NCI-H774 (cell line): ENCODE measurements at places on chromosomes 3 and 15.

GRCh38 chr3:8663177-8664061 lies 18.8 kb upstream of the SSUH2 start:
- DNase-seq, result peak; percentile 32

DNA sequence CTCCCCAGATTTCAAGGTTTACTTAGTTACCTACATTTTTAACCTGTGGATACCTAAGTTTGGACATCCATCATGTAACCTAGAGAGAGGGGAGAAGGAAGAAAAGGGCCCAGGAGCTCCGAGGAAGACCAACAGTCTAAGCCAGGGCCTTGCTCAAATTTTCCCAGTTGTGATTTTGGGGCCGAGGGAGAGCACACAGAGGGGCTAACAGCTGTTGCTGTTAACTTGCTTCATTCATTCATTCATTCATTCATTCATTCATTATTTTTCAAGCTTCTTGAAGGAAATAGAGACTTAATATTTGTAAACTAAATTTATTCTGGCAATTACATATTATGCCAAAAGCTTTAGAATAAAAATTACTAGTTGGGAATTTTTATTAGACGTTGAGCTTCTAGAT lies 22.9 kb downstream of the SYNM start:
- DNase-seq, result no peak

DNA sequence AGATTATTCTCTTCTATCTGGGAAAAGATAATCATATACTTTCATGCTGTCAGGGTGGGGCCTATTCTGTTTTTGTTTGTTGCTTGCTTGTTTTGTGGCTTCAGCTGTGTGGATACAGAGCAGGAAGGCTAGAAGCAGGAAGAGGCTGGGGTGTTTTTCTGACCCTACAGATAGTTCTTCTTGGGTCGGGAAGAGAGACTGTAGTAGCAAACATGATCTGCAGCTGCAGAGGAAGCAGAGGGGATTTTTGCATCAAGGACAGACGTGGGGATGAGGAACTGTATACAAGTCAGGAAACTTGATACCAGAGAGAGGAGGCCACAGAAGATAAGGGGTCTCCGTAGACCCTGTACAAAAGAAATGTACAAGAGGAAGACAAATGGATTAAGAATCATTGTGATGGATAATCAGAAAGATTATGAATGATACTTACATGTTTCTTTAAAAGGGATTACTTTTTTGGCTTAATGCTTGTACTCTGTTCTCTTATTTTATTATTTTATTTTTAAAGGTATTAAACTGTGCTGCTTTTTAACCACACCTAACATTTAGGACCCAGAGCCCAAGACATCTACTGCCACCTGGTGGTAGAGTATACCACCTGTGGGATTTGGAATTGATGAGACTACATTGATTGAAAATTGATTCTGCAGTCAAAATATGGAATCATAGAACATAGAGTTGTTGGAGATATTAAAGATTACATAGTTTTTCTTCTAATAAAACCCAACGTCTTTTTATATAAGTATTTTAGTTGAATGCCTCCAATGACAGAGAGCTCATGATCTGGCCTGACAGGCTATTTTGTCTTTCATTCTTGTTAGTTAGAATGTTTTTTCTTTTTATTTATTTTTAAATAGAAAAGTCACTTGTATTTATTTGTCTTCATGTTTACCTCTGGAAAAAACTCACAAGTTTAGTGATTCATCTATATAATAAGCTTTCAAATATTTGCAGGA lies 87.3 kb upstream of the ROPN1 start:
- DNase-seq, result no peak

GRCh38 chr3:74676-75243 lies 121.8 kb upstream of the CHL1 start:
- DNase-seq, result no peak

GRCh38 chr15:68817304-68818065 lies 3.2 kb downstream of the ANP32A start:
- peak; percentile 53 for DNase-seq

DNA sequence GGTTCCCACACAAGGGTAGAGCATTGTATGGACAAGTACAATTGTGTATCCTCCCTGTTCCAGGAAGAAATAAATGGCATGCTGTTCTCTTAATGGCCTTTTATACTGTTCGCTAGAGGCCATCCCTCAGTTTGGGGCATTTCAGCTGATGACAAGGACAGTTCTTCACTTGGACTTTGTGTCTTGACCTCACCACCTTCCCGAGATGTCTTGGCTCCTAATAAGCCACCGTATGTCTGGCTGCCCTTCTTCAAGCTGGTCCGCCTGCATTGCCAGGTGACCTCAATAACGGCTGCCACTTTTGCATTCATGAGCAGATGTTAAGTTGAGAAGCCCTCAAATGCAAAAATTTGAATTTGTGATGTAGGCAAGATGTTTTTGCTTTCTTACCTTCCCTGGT lies 24.1 kb downstream of the ZBTB38 start:
- DNase-seq, result no peak

DNA sequence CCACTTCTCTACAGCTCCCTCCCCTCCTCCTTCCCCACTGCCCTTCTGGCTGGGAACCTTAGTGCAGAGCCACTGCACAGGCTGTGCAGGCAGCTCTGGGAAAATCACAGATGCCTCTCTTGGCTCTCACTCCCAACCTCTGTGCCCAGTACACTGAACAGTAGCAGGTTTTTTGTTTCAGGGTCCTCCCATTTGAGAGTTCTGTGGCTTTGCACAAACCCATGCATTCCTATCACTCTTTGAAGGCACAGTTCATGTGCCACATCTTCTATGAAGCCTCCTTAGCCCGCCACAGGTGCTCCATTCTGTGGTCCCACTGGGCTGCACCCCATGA lies 103.9 kb downstream of the SNRK start:
- no peak for DNase-seq

- no peak for DNase-seq
These were observed 45.8 kb downstream of the HAPLN3 start for GRCh38 chr15:88849376-88850072.

GRCh38 chr15:86756688-86757087 lies 677.0 kb downstream of the AGBL1 start:
- no peak for DNase-seq

GRCh38 chr15:64842096-64842939 lies 603 bp downstream of the PLEKHO2 start:
- DNase-seq, result no peak

DNA sequence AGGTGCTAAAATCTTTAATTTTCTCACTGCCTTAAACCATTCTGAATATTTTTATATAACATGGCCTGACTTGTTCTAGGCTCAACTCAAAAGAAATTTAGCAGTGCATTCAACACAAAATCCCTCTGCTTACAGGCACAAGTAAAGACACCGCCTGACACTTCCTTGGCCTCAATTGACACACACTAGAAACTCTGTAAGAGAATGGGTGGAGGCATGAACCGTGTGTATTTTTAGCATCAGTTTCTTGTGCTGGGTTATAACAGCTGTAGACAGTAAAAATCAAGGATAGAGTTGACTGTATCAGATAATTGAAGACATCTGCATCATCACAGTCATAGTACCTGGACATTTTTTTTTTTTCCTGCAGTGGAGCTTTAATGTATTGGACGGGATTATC lies 54.3 kb downstream of the SLC9A9 start:
- DNase-seq, result no peak

DNA sequence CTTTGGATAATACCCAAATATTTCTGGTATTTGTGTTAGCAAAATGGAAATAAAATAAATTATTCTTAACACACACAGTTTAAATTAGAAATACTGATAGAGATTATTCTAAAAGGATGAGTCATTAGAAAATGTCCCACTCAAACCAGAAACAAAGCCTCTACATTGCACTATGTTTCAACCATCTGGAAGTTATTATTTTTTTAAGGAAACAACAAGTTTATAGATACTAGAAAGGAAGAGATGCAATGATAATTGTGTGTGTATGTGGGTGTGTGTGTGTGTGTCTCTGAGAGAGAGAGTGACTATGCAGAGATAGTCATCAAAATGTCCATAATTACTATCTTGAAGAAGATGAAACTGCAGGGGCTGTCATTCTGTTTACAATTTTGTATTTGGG lies 1340.5 kb downstream of the ROBO1 start:
- DNase-seq, result no peak

DNA sequence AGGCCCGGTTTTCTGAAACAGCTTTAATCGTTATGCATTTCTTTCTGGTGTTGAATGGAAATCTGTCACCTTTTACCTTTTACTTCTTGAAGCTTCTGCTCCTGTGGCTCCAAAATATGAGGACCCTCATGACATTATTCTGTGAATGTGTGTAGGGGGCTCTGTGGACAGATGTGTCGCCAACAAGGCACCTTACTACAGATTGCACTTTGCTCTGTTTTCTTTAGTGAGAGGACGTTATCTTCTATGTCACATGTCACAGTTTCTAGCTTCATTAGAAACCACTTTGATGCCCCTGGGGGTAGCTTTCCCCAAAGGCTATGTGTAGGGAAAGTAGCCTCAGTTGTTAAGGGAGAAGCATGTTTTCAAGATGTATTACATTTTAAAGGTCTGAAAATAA lies 195.6 kb downstream of the ZNF621 start:
- DNase-seq, result no peak

DNA sequence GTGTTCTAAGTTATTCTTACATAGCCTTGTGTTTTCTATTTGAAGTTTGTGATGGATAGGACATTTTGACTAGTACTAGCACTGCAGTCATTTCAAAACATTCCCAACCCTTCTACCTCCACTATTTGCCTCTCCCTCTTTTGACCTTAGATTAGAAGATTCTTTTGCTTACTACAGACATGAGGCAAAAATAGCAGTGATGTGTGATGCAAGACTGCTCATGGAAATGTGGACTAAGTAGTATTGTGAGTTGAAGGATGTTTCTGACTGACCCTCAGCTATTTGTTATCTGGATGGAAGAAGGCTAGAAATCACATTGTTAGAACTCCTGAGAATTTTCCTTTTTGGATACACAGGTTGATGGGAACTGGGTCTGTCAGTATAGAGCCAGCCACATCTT lies 45.9 kb downstream of the ATP2C1 start:
- DNase-seq, result no peak

DNA sequence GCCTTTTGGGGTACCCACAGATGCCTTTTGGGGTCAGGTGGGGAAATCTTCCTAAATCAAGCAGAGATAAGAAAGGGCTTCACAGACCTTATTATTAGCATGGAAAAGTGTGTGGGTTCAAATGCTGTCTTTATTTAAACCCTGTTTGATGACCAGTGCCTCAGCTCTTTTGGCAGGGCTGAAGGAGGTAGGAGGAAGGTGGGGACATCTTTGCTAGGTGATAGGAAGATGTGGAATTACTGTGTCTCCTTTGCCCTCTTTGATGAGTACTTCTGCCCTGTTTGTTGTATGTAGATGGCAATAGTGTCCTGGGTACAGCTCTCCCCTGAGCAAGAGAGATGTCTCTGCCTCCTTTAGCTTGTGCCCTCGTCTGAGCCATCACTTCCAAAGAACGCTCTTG lies 333.3 kb upstream of the ROPN1 start:
- DNase-seq, result no peak

DNA sequence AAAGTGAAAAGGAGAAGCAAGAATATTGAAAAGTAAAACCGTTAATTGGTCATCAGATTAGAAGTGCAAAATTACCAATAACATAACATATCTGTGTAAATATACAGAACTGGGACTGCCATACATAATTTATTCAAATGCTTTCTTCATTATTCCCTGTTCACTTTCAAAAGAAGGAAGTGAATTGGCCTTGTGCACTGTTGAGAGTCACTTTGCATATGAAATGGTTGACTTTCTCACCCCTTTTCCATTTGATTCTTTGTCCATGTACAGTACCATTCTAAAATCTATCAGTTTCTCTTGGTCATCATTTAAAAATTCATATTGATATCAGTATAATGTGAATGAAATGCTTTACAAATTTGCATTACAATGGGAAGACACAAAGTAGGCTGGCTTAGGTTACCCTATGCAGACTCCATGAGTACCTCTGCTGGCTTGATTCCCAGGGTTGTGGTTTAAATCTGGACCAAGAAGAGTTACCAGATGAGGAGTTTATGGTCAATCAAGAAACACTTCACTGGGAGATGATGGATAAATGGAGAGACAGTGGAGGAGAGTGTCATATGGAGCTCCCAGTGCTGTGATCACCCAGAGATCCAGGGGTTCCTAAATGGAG lies 210.9 kb upstream of the TOPAZ1 start:
- no peak for DNase-seq

DNA sequence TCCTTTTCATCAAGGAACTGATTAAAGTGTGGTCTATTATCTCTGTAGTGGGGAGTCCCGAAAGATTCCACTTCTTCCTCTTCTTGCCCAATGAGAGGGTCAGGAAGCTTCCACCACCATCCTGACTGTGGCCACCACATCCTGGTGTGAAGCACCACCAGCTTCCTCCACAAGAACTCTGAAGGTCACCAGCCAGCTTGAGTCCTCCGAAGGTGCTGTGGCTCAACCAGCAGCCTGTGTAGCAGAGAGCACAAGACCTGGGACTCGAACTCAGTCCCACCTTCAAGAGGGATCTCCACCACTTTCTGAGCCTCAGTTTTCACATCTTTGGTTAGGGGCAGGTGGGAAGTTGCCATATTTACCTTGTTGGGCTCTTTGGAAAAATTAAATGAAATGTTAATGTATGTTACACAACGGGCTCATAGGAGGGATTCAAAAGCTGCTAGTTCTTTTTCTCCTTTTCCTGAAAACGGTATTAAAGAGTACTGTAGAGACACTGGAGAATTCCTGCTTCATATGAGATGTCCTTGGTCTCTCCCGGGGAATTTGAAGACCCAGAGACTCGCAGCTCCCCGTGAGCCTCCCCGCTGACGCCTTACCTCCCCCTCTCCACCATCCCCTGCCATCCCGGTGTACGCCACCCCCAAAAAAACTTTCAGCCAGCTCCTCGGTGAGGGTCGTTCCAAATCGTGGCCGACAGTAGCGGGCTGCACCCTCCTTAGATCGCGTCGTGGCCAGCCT lies 816 bp upstream of the ACAN start:
- DNase-seq, result no peak

DNA sequence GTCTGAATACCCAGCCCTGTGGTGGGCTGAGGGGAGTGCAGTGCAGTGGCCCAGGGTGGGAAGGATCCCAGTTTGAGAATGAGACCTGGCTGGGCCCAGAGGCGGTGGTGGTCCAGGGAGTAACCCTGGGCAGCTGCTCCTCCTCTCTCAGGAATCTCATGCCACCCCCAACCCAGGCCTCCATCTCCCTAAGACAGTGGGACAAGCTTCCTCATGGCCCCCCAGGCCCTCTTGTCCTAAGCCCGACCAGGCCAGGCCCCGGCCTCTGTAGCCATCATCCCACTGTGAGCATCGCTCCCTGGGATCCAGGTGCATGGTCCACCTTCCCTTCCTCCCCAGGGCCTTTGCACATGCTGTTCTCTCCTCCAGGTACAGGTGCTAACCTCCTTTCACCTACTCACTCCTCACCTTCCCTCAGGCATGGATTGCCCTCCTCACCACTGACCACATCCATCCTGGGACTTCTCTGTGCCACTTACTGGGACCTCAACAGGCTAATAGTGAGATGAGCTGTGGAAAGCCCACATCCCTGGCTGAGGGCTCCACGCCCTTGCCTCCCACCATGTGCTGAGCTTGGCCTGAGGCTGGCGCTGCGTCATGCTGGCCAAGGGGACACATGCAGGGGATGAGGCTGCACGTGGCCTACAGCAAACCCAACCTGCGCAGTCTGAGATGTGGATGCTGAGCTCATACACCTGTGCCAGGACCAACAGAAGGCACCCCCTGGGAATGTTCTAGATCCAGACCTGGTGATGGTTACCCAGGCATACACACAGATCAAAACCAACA lies 9.9 kb downstream of the CHDH start:
- DNase-seq, result no peak

- DNase-seq, result no peak
These were observed 1.4 kb downstream of the PARP14 start for GRCh38 chr3:122681974-122682409.
